GM18507 (cell line): ENCODE measurements at places on chromosomes 5 and 9.

DNA sequence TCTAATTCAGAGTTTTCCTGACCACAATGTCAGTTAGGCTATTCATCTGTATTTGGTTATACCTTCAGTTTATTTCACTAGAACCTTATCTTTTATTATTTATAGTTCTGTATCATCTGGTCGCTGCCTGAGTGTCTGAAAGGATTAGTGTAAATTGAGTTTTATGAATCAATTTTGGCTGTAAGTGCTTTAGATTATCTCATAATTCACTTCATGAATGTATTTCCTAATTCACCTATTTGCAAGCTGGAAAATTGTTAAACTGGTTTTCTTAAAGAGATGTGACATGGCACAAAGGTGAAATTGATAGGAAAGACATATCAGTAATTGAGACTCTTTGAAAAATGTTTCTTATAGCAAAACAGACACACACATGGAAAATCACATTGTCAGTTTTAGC lies 242.4 kb upstream of the ACO1 start:
- DNase-seq = no peak

- no peak for DNase-seq
Measured at GRCh38 chr5:43570450-43571158, 13.7 kb upstream of the PAIP1 start.

GRCh38 chr5:36939969-36940858 lies 63.6 kb downstream of the NIPBL start:
- no peak for DNase-seq

- no peak for DNase-seq
Measured at GRCh38 chr9:97753975-97754374, 56.8 kb upstream of the XPA start.

- no peak for DNase-seq
Measured at GRCh38 chr5:169635936-169636335, 1.1 kb upstream of the DOCK2 start.

GRCh38 chr5:120298981-120299380 lies 165.1 kb upstream of the PRR16 start:
- DNase-seq = no peak

DNA sequence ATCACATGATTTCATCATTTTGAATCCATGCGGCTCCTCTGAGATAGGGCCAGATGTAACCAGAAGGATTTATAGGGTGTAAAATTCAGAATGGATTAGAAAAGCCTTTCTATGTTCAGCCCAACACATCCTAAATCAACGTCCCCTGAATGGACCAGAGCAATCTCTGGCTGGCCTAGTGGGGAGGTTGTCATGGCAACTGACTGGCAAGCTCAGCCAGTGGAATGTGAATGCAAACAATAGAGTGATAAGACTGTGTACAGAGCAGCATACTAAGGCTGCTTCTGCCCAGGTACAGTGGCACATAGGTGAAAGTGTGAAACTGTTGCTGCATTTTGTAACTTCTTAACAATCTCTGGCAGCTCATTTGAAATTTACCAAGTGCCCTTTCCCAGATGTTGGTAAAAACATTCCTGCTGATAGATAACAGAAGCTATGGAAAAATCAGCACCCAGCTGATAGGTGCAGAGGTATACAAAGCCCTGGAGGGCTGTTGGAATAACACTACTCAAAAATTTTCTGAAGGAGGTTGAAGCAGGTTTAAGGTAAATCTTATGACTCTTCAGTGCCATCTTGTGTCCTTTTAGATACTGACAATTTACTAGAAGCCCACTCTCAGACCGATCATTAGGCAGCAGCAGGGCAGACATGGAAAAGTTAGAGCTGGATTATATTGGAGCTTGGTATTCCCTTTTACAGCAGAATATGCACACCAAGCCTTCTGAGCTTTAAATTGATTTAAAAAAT lies 267.2 kb downstream of the RAB3C start:
- DNase-seq = no peak

GRCh38 chr5:65555287-65555686 lies 7.7 kb downstream of the CENPK start:
- no peak for DNase-seq

- no peak for DNase-seq
Measured at GRCh38 chr5:131810510-131811249, 13.9 kb upstream of the FNIP1 start.

DNA sequence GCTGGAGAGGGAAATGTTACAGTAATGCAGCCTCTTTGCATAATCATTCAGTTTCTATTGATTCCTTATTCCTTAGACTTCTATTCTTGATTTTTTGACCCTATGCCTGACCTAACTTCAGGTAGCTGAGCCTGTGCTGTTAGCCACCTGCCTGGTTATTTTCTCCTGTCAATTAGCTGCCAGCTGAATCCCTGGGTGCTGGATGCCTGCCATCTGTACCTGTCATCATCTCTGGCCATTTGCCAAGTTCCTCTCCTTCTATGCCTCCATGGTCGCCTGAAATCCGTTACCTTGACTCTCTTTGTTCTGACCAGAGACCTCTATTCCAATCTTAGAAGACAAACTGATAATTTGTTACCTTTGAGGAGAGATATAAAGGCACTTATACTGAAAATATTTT lies 178.3 kb downstream of the CAVIN4 start:
- no peak for DNase-seq

DNA sequence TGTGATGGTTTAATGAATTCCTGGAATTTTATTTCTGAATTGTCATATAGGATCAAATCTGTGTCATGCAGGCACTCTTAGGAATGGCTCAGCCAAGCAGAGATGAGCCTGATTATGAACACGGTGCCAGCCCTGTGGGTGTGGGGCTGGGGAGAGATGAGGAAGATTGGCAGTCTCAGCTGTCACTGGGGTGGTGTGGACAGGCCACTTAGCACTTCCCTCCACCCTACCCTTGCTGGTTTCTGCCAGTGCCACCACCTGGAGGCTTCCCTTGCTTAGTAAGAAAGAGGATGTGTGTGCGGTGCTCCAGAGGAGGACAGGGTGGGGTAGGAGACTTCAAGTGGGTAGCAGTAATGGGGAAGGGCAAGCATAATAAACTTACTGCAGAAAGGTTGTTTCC lies 226.6 kb downstream of the CD180 start:
- DNase-seq = no peak

DNA sequence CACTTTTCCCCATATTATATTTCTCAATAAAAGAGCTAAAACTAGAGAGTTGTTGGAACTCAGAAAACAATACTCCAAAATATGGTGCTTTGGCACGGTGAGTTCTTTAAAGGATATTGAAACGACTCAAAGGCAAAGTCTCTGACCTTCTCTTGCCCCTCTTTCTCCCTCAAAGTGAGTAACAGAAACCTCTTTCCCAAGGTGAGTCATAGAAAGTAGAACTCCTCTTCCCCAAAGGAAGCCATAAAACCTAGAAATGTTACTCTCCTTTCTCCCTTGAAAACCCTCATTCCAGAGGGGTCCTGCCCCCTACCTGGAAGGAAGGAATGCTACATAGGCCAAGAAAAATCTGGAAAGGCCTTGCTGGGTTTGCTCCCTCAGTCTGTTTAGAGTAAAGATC lies 47.5 kb downstream of the RAPGEF6 start:
- DNase-seq = no peak

GRCh38 chr9:122051351-122052321 lies 41.5 kb downstream of the TTLL11 start:
- no peak for DNase-seq

DNA sequence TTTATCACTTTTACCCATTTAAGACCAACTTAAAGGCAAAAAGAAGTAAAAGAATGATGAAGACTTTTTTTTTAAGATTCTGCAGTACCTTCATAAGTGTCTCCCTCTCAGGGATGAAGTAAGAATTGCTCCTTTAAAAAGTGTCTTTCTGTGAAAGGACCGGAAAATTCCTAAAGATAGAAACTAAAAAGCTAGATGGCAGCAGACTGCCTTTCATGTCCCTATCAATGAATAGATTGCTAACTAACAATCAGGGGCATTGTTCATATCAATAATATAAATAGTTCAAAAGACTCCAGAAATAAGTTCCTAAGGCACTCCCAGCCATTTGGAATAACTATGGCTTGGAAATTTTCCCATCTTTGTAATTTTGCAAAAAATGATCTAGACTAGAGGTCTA lies 558.0 kb downstream of the PDE4D start:
- DNase-seq = no peak

DNA sequence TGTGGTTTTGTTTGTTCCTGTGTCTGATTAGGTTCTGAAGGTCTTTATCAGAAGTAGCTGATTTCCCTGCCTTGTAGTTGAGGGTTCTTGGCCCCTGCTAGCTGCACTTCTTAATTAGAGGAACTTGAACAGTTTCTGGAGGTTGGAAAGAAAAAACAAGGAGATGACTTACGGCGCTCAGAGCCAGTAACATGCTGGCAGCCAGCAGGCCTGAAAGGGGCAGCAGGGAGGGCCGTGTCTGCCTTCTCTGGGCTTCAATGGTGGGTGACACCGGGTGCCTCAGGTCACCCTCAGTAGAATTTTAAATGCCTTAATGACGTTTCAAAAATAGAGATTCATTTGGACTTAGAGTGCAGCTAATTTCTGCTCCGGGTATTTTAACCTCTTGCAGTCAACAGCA lies 15.8 kb downstream of the UBE2QL1 start:
- no peak for DNase-seq

- DNase-seq = no peak
Measured at GRCh38 chr5:14880688-14881087, 9.1 kb upstream of the ANKH start.
